ENCODE measurements at places on chromosomes 6 and 20.
A peak's percentile ranks its signal among the peaks of the same experiment; 100 is the strongest.

DNA sequence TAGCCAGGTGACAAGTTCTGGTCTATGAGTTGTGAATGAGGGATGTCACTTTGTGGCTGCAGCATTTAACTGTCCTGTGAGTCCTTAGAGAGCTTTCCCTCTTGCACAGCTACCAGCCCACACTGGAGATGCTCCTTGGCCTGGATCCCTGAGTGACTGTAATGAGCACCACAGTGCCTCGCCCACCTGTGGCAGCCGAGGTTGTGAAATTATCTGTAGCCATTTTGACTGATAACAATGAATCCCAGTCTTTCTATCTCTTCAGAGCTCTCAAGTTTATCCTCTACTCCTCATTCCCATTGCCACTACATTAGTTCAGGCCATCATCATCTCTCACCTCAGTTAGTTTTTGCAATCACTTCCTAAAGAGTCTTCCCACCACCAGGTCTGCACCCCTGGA, 41.3 kb upstream of the BEND3 start:
- no peak for DNase-seq

- no peak for DNase-seq
Observed at GRCh38 chr6:132227904-132228303, 173.4 kb downstream of the MOXD1 start.

GRCh38 chr6:5302220-5302946, 41.1 kb downstream of the FARS2 start:
- no peak for DNase-seq

DNA sequence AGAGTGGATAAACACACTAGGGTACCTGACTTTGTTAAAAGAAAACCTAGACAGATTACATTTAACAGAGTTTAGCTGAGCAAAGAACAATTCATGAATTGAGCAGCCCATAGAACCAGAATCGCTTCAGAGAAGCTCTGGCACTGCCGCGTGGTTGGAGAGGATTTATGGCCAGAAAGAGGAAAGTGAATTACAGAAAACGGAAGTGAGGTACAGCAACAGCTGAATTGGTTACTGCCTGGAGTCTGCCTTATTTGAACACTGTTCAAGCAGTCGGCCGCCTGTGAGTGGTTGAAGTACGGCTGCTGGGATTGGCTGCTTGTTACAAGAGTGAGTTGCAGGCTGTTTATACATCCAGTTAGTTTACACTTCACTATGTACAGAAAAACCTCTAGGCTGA, 253.8 kb upstream of the CDYL start:
- no peak for DNase-seq

- peak; percentile 84 for DNase-seq
Observed at GRCh38 chr6:44064089-44064947, 62.9 kb downstream of the MRPL14 start.

DNA sequence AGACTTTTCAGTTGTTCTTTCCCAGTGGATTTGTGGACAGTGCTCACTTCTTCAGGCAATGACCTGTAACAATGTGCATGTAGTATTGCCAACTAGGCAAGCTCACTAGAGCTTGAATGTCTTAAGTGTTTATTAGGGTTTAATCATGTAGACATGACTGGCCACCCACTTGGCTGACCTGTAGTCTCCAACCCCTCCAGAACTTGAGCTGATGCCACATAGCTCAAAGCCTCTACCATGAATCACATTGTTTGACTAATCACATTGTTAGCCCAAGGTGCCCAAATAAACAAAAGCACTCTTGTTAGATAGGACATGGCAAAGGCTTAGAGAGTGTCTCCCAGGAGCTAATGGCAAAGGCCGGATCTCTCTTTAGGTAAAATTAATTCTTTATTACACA, 272.7 kb downstream of the GRIK2 start:
- no peak for DNase-seq

DNA sequence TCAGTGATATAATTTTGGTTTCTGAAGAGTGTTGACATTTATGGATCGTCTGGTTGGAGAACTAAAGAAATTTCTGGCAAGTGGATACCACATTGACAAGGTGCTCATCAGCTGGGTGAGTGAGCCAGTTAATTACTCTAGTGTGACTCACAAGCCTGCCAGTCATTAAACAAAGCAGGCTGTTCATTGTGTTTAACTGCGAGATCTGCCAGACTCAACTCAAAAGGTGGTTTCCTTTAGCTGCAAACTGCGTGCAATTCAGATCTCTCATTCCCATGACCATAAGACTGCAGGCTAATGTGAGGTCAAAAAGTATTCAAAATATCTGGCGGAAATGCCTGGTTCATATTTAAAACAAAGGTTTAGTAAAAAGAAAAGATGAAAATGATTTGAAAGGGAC, 32.5 kb upstream of the IYD start:
- no peak for DNase-seq

DNA sequence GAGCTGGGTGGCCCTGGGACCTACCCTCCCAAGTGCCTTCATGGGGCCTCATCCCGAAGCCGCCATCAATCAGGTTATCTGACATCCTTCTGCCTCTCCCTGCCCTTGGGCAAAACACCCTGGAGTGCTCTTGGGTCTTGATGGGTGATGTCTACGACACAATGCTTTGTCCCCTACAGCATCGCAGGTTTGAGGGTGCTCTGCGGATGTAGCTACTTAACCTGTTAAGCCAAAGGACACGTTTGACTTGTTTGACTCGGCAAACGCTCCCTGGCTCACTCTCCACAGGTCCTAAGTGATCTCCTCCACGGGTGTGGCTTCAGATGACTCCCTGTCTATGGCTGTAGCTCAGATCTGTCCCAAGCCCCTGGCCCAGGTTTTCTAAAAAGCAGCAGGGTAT, 35.6 kb downstream of the TBC1D7 start:
- no peak for DNase-seq

DNA sequence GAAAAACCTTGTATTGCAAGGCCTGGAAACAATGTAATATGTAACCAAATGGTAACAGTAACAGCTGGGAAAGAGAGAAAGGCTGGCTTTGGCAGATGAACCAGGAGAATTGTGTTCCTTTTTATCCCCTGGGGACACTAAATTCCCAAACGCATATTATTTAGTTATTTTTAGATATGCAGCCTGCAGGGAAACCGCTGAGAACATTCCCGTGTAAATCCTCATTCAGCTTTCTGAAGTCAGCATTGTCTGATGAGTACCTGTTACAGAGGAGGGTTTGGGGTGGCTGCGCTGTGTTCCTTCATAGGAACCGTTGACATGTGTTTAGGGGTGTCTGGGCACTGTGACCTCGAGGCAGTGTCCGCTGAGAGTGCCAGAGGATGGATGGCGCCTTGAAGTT, 101.3 kb downstream of the SMOC2 start:
- no peak for DNase-seq

GRCh38 chr6:109308018-109308492, 74.2 kb downstream of the CD164 start:
- DNase-seq = peak; percentile 26

DNA sequence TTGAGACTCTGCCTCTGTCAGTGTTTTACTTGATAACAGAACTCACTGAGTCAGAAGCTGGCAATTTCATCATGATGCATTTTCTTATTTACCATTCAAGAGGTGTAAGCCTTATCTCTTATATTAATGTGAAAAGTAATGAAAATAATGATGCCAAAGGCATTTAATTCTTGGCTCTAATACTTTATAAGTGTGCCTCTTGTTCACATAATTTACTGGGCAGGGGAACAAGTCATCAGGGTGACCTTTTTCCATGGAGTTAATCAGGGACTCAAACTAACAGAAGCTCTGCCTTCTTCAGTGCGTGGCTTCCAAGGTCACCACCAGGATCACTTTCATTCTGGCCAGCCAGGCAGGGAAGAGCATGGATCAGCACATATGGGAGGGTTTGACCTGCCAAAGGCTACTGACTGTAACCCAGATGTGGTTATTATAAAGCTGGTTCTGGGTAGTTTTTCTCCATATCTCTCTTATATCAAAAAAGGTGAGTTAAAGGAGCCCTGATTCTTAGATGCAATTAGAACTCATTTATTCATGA, 5.2 kb upstream of the PLCB1 start:
- no peak for DNase-seq

- no peak for DNase-seq
Observed at GRCh38 chr6:128605961-128606360, 85.6 kb upstream of the PTPRK start.

DNA sequence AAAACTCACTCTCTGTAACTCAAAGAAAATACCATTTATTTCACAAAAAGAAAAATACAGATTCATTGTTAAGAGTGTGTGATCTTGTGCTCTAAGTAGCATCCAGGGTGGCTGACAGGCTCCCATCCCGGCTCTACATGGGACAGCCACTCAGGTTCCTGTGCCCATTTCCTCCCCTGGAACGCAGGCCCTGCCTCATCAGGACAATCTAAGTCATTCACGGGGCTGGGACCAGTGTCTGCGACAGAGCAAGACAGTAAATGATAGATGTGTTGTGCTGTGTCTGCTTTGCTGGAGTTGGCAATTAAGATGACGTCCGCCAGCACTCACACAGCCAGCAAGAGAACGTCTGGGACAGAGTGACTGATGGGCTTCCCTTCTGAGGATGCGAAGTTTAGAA, 6.9 kb upstream of the FAM209A start:
- no peak for DNase-seq

GRCh38 chr6:143539106-143539505, 27.6 kb upstream of the FUCA2 start:
- DNase-seq = no peak

DNA sequence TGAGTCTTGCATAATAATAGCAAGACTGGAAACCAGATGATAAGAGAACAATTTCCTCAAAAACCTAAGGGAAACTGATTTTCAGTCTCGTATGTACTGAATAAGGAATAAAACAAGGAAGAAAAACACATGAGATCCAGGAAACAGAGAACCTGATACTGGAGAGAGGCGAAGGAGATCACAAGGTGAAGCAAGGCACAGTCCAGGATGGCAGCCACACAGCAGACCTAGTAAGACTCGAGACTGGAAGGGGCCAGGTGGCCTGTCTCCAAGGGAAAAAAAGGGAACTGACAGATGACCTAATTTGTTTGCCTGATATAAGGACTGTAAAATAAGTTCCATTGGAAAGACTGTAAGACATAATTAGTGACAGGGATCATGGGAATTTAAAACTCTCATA, 71.1 kb downstream of the TASP1 start:
- DNase-seq = no peak

GRCh38 chr20:47007826-47008655, 113.4 kb downstream of the EYA2 start:
- no peak for DNase-seq

- DNase-seq = no peak
Observed at GRCh38 chr6:3838992-3839867, 9.9 kb upstream of the FAM50B start.

GRCh38 chr20:63330940-63331339, 30.2 kb downstream of the CHRNA4 start:
- no peak for DNase-seq

DNA sequence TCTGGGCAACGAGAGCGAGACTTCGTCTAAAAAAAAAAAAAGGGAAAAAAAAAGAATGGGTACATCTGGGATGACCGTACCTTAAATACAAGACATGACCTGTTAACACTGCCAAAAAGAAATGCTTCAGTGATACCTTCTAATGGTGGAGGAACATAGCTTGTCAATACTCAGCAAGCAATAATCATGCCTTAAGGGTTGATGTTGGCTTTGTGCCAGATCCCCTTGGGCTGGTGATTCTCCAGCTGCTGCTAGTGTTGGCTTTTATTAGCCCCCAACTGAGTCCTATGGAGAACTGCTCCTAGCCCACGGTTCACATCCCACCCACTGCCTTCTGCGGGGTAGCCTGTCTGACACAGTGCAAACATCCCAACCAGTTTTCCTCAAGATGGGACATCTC, 134.9 kb downstream of the PLCB1 start:
- DNase-seq = no peak

DNA sequence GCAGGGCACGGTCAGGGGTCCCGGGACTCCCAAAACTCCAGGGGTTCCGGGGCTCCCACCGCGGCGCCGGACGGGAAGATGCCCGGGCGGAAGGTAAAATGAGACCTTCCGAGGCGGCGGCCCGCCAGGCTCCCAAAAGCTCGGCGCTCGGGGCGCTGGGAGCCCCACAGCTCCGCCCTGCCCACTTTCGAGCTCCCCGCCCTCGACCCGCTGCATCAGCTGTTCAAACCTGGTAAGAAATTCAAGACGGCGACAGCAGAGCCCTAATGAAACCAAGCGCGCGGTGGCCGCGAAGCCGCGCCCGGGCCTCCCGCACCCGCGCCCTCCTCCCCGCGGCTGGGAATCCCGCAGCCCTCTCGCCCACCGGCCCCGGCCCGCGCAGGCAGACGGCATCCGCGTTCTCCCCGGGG, 369 bp downstream of the SLC4A11 start:
- DNase-seq = peak; percentile 48

DNA sequence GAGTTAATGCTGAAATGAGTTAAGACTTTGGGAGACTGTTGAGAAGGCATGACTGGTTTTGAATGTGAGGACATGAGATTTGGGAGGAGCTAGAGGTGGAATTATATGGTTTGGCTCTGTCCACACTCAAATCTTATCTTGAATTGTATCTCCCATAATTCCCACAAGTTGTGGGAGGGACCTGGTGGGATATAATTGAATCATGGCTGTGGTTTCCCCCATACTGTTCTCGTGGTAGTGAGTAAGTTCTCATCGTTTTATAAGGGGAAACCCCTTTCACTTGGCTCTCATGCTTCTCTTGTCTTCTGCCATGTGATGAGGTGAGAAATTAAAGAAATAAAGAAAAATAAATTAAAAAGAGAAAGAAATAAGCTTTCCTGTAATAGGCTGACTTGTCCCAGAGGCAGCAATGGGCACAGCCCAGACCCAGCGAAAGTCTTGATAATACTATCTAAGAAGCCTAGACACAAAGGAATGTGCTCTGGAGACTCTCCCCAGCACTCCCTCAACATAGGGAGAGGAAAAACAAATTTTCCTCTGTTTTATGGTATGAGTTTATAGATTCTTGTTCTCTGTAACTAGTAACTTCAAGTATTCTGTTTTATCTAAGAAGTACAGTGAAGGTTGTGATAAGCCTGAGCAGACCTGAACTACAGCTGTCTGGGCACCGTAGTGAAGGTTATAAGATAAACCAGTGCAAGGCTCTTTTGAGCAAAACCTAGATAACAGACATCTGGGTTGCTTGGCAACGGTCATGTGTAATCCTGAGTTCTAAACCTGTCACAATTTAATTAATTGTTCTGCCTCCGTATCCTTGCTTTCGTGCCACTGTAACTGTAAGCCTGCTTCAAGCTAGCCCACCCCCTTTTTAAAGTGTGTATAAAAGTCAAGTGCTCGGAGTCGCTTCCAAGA, 88.9 kb upstream of the ECI2 start:
- DNase-seq = no peak

Data from CD4-positive, alpha-beta T cell treated with Interferon alpha-2 for 1 hour (primary cell).